ENCODE measurements at places on chromosomes 13 and 19. TPM values are rescaled to one million over a fixed set of nuclear protein-coding genes. Genes with fewer than 3 reads are reported as not detected.

CYP2F1 gene
- total RNA-seq = not detected

- no peak for DNase-seq
- no peaks in the 10 kb centered on the region for H3K4me1 ChIP-seq
- H3K4me3 ChIP-seq = no peak overlapping the region
- H3K27ac ChIP-seq = no peak overlapping the region
- peaks cover 3% of the 10 kb centered on the region for H3K27me3 ChIP-seq
These were observed 28.0 kb downstream of the CHST8 start for GRCh38 chr19:33649627-33650305.

DNA sequence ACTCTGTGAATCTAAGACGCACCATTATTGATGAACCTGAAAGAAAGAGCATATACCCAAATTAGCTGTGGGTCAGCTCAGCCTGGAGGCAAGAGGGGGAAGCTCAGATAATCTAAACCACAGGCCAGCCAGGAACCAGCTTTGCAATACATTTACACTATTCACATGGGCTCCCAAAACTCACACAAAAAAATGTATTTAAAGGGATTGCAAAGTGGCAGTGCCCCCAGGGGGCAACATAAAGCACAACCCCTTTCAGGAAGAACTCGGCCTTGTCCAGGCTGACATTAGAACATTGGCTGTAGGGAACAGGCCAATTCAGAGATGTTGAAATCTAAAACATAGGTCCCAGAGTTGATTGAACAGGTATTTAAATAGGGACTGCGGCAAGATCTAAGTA, 3.2 kb upstream of the PROZ start:
- no peak overlapping the region for H3K27ac ChIP-seq
- no peak for DNase-seq
- H3K4me1 ChIP-seq = peaks cover 27% of the 10 kb centered on the region
- H3K36me3 ChIP-seq = peaks cover 9% of the 10 kb centered on the region

- H3K4me1 ChIP-seq = no peaks in the 10 kb centered on the region
- H3K4me3 ChIP-seq = no peak overlapping the region
- H3K27ac ChIP-seq = no peak overlapping the region
- DNase-seq = no peak
These were observed 62.5 kb downstream of the RAP2A start for GRCh38 chr13:97496511-97496910.

DNA sequence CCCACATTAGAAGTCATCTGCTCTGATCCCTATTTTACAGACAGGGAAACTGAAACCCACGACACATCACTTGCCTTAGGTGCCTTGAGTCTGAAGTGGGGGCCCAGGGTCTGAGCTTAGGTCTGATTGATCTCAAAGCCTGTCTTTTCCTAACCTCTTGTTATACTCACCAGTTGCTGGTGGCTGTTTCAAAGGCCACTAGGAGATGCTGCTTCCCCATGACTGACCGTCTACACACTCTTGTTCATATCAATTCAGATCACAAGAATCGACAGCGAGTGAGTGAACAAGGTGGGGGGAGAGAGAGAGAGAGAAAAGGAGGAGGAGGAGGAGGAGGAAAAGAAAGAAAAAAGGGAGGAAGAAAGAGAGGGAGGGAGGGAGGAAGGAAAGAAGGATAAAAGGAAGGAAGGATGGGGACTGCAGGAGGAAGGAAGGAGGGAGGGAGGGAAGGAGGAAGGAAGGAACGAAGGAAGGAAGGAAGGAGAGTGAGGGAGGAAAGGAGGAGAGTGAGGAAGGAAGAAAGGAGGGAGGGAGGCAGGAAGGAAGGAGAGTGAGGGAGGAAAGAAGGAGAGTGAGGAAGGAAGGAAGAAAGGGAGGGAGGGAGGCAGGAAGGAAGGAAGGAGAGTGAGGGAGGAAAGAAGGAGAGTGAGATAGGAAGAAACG, 3.3 kb downstream of the OR10H1 start:
- H3K4me3 ChIP-seq = no peak overlapping the region
- peaks cover 7% of the 10 kb centered on the region for H3K36me3 ChIP-seq
- DNase-seq = no peak
- no peaks in the 10 kb centered on the region for H3K4me1 ChIP-seq
- H3K27ac ChIP-seq = no peak overlapping the region

DNA sequence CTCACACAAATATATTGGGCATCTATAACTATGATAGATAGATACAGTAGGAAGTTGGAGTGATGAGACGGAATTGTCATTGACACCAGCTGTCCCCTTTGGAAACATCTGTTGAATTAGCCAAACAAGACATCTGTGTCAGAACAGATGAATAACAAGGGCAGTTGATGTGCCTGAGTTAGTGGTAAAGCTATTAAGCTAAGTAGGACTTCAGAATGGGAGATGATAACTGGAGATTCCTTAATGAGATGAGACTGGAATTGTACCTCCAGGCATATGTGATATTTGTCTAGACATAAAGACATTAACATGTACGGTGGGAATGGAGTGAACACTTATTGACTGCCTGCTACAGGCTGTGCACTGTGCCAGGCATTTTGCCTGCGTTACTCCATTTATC, 78.7 kb downstream of the MBNL2 start:
- H3K27me3 ChIP-seq = no peaks in the 10 kb centered on the region
- H3K4me1 ChIP-seq = peaks cover 43% of the 10 kb centered on the region
- no peak overlapping the region for H3K4me3 ChIP-seq

DNA sequence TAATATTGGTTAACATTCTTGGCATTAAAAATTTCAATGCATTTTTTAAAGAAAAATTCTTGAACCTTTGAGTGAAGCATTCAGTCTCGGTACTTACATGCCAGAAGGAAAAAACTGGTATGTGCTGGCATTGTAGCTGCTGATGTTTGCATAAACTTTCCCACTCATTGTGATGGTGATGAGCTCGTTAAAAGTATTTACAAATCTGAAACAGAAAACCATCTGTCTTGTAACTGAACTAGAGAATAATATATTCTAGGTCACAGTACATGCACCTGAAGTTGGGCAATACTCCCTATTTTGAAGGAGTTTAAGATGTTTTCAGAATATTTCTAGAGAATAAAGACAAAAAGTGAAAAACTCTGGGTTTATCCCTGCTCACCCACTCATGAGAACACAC, 64.1 kb downstream of the SLC15A1 start:
- no peaks in the 10 kb centered on the region for H3K36me3 ChIP-seq
- no peak overlapping the region for H3K27ac ChIP-seq
- H3K27me3 ChIP-seq = peaks cover 10% of the 10 kb centered on the region
- DNase-seq = no peak
- H3K4me1 ChIP-seq = no peaks in the 10 kb centered on the region

GRCh38 chr13:111177081-111177711, 62.1 kb downstream of the ARHGEF7 start:
- H3K4me3 ChIP-seq = no peak overlapping the region
- peak overlapping the region; percentile 86 for H3K27ac ChIP-seq
- DNase-seq = no peak
- H3K36me3 ChIP-seq = peaks cover 14% of the 10 kb centered on the region
- H3K27me3 ChIP-seq = no peaks in the 10 kb centered on the region
- peaks cover 34% of the 10 kb centered on the region for H3K4me1 ChIP-seq

ADM5 gene
- 0.59 TPM for total RNA-seq

HOMER3 gene
- 69.3 TPM for total RNA-seq

KDM4B gene
- 23.4 TPM for total RNA-seq

GRCh38 chr13:27007166-27007565, 164.4 kb downstream of the USP12 start:
- peak overlapping the region; percentile 73 for H3K4me3 ChIP-seq
- peaks cover 9% of the 10 kb centered on the region for H3K4me1 ChIP-seq
- no peak for DNase-seq
- H3K27ac ChIP-seq = no peak overlapping the region
- peaks cover 37% of the 10 kb centered on the region for H3K27me3 ChIP-seq

GRCh38 chr13:54492995-54493394, 1464.4 kb downstream of the OLFM4 start:
- H3K4me3 ChIP-seq = no peak overlapping the region
- H3K36me3 ChIP-seq = no peaks in the 10 kb centered on the region
- no peaks in the 10 kb centered on the region for H3K27me3 ChIP-seq
- H3K27ac ChIP-seq = no peak overlapping the region
- DNase-seq = no peak
- H3K4me1 ChIP-seq = no peaks in the 10 kb centered on the region

- no peak for DNase-seq
- H3K4me1 ChIP-seq = no peaks in the 10 kb centered on the region
- no peak overlapping the region for H3K4me3 ChIP-seq
- no peaks in the 10 kb centered on the region for H3K36me3 ChIP-seq
- H3K27me3 ChIP-seq = no peaks in the 10 kb centered on the region
- no peak overlapping the region for H3K27ac ChIP-seq
These were observed 1178.2 kb upstream of the PCDH20 start for GRCh38 chr13:62593804-62594203.

GRCh38 chr19:29188289-29189032, 24.5 kb downstream of the UQCRFS1 start:
- peaks cover 17% of the 10 kb centered on the region for H3K27me3 ChIP-seq
- no peak for DNase-seq
- H3K27ac ChIP-seq = no peak overlapping the region
- no peak overlapping the region for H3K4me3 ChIP-seq
- H3K36me3 ChIP-seq = no peaks in the 10 kb centered on the region
- H3K4me1 ChIP-seq = no peaks in the 10 kb centered on the region

- no peaks in the 10 kb centered on the region for H3K4me1 ChIP-seq
- H3K27me3 ChIP-seq = peaks cover 1% of the 10 kb centered on the region
- H3K36me3 ChIP-seq = no peaks in the 10 kb centered on the region
- H3K4me3 ChIP-seq = no peak overlapping the region
- H3K27ac ChIP-seq = no peak overlapping the region
These were observed 52.2 kb downstream of the POLR1D start for GRCh38 chr13:27673911-27674310.

DNA sequence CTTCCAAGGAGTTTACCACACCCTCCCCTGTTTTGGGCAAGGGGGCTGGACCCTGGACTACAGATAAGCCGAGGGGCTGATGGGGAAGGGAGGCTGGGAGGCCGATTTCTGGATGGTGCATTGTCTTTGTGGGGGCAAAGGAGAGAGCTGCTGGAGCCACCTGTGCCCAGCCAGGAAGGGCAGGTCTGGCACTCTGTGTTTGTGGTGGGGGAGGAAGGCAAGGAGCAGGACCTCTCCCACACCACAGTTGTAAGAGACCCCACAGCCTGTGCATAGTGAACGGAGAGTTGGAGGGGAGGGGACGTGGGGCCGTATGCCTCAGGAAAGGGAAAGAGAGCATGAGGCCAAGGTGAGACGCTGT, 16.0 kb upstream of the PRR19 start:
- H3K27ac ChIP-seq = peak overlapping the region; percentile 46
- H3K27me3 ChIP-seq = peaks cover 3% of the 10 kb centered on the region
- peaks cover 20% of the 10 kb centered on the region for H3K4me1 ChIP-seq

- H3K27me3 ChIP-seq = no peaks in the 10 kb centered on the region
- H3K27ac ChIP-seq = no peak overlapping the region
- DNase-seq = peak; percentile 13
- H3K36me3 ChIP-seq = peaks cover 50% of the 10 kb centered on the region
- no peak overlapping the region for H3K4me3 ChIP-seq
These were observed 36.2 kb downstream of the CLDN10 start for GRCh38 chr13:95588721-95589120.

DNA sequence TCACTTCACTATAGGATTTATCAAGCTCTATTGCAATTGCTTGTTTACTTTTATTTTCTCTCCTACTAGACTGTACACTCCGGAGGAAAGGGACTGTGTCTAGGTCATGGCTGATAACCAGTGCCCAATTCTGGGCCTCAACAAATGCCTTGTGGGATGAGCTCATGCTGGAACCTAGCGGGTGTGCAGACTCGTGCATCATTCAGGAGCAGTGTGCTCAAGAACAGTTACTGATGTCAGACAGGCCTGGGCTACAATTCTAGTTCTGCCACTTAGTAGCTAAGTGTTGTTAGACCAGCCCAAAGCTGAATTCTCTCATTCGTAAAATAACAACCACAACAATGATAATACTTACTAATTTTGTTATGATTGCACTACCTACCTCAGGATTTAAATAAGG, 95.4 kb downstream of the CYSLTR2 start:
- peak overlapping the region; percentile 43 for H3K27ac ChIP-seq
- peak; percentile 27 for DNase-seq
- peak overlapping the region; percentile 59 for H3K4me3 ChIP-seq
- H3K36me3 ChIP-seq = no peaks in the 10 kb centered on the region

DNA sequence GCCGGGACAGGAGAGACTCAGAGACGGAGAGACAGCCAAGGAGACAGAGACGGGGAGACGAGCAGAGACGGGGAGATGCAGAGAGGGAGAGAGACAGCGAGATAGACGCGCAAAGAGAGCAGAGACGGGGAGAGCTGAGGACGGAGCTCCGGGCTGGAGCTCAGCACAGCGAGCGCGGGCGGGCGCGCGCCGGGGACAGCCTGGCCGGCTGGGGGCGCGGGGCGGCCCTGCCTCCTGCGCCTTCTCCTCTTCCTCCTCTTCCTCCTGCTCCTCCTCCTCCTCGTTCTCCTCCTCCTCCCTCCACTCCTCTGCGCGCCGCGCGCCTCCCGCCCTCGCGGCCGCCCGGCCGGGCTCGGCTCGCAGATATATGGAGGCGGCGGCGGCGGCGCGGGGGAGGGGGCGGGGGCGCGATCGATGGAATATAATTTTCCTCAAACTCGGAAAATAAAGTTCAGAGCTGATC, at the start of gene ERFL:
ERFL (minus strand) TSS at position 229 of the 463 bp plus-strand sequence. CDS start 15,530 bp downstream, outside the sequence.
- peaks cover 13% of the 10 kb centered on the region for H3K4me1 ChIP-seq
- DNase-seq = no peak
- H3K27me3 ChIP-seq = peaks cover 37% of the 10 kb centered on the region
- H3K4me3 ChIP-seq = peak within 1 kb of the TSS; percentile 79
- H3K27ac ChIP-seq = no peak within 1 kb of the TSS

DNA sequence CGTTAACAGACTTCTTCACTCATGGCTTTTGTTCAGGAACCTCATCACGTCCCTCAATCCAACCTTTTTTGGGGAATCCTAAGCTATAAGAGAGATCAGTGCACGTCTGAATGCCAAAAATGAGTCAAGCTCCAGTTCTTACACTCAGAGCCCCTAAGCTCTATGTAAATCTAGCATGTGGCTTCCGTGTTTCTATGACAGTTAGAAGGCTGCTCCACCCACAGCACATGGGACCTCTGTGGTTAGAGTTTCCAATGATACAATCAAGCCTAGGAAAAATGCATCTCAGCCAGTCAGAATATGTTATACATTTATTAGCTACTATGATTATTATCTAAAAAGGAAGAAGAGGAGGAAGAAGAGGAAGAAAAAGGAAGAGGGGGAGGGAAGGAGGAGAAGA, 135.9 kb downstream of the ENOX1 start:
- no peak for DNase-seq
- peaks cover 2% of the 10 kb centered on the region for H3K27me3 ChIP-seq
- H3K4me1 ChIP-seq = no peaks in the 10 kb centered on the region
- H3K36me3 ChIP-seq = no peaks in the 10 kb centered on the region
- no peak overlapping the region for H3K4me3 ChIP-seq

GRCh38 chr13:50012396-50013169, 2.7 kb upstream of the KCNRG start:
- peaks cover 47% of the 10 kb centered on the region for H3K36me3 ChIP-seq
- peaks cover 27% of the 10 kb centered on the region for H3K4me1 ChIP-seq

NLRP7 gene
- not detected for total RNA-seq

GRCh38 chr13:85194482-85194881, 604.7 kb downstream of the SLITRK6 start:
- H3K4me3 ChIP-seq = no peak overlapping the region
- no peaks in the 10 kb centered on the region for H3K27me3 ChIP-seq
- H3K27ac ChIP-seq = no peak overlapping the region
- no peak for DNase-seq

GRCh38 chr19:8526345-8527091, 12.6 kb upstream of the ZNF414 start:
- peak; percentile 85 for DNase-seq
- H3K4me1 ChIP-seq = peaks cover 7% of the 10 kb centered on the region
- peaks cover 18% of the 10 kb centered on the region for H3K36me3 ChIP-seq
- peaks cover 1% of the 10 kb centered on the region for H3K27me3 ChIP-seq
- peak overlapping the region; percentile 25 for H3K27ac ChIP-seq

PLK5 gene
- total RNA-seq = 0.96 TPM

- H3K27me3 ChIP-seq = no peaks in the 10 kb centered on the region
- peaks cover 13% of the 10 kb centered on the region for H3K36me3 ChIP-seq
- no peak for DNase-seq
- no peaks in the 10 kb centered on the region for H3K4me1 ChIP-seq
These were observed 12.1 kb downstream of the MIR17HG start for GRCh38 chr13:91359631-91360030.

All from HFFc6 (cell line).